ENCODE measurements at places on chromosomes 4 and X.
A peak's percentile ranks its signal among the peaks of the same experiment; 100 is the strongest.

- DNase-seq = no peak
These were observed 291.3 kb downstream of the GUCY2F start for GRCh38 chrX:109190542-109190941.

DNA sequence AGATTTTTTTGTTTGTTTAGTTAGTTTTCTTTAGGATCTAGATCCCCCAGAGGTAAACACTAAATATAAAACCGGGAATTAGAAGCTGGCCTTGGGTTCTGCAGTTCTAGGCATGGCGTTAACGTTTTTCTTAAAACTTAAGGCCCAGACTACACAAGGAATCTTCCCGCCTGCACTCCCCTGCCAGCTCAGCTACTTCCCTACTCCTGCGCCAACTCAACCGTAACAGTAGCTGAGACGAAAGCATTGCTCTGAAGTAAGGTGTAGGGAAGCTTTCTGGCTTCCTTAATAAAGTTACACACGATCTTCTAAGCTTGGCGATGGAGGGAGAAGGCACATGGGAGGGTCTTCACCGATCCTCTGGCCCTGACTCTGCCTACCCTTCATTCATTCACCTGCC lies 37.1 kb downstream of the CPE start:
- DNase-seq = no peak

- DNase-seq = no peak
These were observed 126.2 kb upstream of the NDP start for GRCh38 chrX:44099366-44099765.

GRCh38 chr4:89773805-89774204 lies 63.2 kb downstream of the SNCA start:
- no peak for DNase-seq

GRCh38 chrX:101550751-101551379 lies 518 bp downstream of the ARMCX1 start:
- no peak for DNase-seq

DNA sequence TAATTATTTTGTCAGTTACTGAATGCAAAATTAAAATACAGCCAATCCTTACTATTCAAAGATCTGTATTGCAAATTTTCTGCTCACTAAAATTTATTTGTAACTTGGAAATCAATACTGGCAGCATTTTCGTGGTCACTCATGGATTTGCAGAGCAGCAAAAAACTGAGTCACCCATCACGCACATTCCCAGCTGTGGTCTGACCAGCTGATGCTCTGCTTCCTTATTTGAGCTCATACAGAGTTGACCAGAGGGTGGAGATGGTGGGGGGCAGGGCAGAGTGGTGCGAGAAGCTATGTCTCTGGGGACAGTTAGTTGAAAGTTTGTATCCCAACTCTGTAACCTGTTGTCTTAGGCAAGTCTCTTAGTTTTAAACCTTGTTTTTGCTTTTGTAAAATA lies 214.8 kb downstream of the SPCS3 start:
- no peak for DNase-seq

DNA sequence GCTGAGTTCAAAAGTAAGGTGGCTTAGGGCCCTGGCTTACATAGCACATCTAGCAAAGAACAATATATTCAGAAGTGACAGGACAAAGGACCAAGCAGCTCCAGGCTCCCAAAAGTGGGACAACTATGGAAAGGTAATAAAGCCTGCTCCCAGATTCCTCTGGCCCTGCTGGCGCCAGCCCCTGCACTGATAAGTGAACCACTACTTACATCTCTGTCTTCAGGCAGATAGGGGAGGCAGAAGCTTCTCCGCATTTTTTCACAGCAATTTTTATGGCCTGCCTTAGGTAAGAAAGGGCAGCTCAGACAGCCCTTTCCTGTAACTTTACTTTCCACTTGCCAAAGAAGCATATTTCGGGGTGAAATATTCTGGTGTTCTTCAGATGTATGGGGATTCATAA lies 83.9 kb downstream of the MTNR1A start:
- DNase-seq = no peak

DNA sequence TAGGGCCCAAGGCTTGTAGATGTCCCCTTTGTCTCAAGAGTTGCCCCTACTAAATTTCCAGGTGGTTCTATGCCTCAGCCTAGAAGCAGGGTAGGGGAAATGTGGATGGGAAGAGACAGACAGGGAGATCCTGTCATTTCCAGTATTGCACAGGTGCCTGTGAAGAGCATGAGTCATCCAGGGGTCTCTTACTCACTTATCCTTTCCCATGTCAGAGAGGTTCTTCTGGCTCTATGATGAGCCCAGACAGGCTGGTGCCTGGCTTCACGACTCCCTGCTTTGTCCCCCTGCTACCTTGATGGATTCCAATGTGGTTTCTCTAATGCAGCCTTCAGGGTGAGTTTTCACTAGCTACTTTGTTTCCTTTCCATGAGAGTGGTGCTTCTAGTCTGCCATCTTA lies 35.2 kb upstream of the DDX60 start:
- no peak for DNase-seq

GRCh38 chrX:119004920-119005524 lies 30.6 kb downstream of the LONRF3 start:
- no peak for DNase-seq

DNA sequence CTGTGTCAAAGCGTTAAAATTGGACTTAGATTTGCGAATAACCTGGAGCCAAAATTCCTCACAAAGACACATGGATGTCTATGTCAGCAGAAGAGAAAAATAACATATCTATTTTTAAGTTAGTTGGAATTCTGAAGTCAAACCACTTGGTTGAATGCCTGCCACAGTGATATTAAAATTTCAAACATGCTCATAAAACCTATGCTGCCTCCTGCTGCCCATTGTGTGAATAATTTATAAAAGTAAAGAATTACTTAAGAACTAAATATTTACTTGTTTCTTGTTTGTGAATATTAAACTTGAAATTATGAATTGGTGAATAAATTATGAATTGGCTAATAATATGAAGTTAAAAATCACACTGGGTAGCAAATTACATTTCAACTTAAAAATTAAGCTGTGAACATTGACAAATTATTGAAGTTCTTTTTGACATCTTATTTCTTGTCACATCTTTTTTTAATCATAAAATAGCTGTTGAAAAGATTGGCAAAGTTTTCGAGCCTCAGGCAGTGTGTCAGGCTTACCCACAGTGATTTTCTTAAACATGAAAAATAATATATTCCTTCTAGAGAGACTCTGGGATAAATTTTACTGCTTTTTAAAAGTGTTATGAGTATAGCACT lies 35.4 kb downstream of the FABP2 start:
- DNase-seq = peak; percentile 38

GRCh38 chrX:2965965-2966364 lies 36.8 kb upstream of the ARSD start:
- no peak for DNase-seq

- no peak for DNase-seq
These were observed 107.9 kb downstream of the PTTG2 start for GRCh38 chr4:38068107-38068506.

DNA sequence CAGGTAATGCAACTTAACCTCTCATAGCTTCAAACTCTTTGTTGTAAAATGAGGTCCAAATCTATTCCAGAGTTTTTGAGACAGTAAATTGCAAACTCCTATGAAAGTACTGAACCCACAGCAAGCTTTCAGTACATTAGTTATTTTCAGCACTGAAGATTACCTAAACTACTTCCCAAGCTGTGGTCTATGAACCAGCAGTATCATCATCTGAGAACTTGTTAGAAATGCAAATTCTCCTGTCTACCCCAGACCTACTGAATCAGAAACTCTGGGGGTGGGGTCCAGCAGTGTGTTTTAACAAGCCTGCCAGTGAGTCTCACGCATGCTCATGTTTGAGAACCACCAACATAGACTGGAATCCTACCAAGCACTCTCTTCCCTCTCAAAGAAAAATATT lies 5.7 kb upstream of the CASP6 start:
- DNase-seq = no peak

- DNase-seq = no peak
These were observed 30.1 kb downstream of the ADGRA3 start for GRCh38 chr4:22485737-22486136.

DNA sequence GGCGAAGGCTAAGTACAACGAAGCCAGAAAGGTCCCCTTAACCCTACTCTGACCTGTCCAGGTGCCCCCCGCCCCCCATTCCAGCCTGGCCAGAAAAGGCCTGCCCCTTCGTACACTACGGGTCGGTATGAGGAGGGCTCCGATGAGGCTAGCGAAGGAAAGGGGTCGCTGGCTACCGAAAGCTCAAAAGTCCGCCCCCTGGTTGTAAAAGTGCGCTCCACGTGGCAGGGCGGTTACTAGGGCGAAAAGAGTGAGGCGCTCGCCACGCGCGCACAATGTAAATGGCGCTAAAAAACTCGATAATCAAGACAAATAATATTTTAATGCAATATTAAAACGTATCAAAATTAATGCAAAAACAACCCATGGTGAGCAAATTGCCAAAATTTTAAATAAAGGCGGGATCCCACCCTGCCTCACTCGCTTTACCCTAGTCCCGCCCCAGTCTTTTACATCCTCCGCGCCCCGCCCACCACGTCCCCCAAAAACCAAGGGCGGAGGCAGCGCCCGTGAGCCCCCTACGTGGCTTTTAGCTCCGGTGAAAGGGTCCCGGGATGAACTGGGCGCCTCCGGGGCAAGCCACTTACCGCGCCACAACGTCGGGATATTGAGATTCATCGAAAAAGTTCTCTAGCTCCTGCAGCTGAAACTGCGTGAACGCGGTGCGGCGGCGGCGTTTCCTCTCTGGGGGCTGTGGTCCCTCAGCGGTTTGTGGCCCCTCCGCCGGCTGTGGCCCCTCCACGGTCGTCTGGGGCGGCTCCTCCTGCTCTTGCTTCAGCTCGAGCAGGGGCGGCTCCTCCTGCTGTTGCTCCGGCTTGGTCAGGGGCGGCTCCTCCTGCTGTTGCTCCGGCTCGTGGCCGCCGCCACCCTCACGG lies 929 bp downstream of the ESX1 start:
- no peak for DNase-seq

- DNase-seq = no peak
These were observed 232.2 kb upstream of the IGFBP7 start for GRCh38 chr4:57342411-57342810.

DNA sequence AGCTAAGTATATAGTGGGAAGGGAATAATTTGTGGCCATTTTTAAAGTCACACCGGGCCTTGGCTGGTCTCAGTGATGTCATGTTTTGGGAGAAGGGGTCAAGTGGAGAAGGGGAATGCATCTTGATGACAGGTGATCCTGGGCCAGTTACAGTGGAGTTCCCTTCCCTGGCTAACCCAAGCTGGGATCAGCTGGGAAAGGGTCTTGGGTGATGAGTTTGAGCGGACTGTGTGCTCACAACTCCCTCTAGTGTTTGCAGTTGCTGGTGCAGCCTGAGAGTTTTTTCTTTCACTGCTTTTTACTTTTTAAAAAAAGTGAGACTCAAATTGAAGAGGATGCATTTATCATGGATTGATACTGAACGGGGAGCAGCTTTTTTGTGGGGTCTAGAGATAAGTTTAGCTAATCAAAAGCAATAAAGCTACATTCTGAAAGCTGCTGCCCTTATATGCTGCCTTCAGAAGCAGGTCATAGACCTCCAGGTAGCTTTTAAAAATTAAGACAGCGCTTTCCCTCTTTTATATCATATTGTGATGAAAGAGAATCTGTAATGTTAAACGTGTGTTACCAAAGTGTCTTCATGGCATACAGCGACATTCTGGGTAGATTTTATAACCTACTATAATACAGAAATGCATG lies 164.7 kb downstream of the DCLK2 start:
- no peak for DNase-seq

- DNase-seq = no peak
These were observed 20.5 kb downstream of the SEL1L3 start for GRCh38 chr4:25842229-25842845.

GRCh38 chrX:38804682-38805431 lies 3.6 kb downstream of the MID1IP1 start:
- no peak for DNase-seq

DNA sequence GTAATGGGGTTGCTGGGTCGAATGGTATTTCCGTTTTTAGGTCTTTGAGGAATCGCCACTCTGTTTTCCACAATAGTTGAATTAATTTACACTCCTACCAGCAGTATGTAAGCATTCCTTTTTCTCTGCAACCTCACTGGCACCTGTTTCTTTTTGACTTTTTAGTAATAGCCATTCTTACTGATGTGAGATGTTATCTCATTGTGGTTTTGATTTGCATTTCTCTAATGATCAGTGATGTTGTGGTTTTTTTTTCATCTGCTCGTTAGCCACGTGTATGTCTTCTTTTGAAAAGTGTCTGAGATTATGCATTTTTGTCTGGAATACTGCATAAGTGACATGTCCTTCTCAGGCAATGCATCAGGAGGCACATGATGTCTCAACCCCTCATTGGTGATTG lies 28.8 kb downstream of the REPS2 start:
- no peak for DNase-seq

DNA sequence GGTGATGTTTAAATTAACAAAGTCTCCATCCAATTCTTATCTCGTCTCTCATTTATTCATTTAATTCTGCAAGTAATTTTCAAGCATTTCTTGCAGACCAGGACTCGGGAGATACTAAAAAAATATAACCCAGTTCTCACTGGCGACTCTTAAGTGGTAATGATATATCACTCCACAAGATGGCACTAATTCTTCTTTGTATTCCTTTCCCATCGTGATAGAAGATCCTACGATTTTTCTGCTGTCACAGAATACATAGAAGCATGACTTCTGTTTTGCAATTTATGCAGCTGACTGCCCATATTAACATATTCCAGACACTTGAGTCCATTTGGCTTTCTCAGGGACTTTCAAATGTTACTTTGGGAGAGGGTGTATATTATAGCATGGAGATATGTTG lies 64.0 kb upstream of the FGF13 start:
- DNase-seq = no peak

DNA sequence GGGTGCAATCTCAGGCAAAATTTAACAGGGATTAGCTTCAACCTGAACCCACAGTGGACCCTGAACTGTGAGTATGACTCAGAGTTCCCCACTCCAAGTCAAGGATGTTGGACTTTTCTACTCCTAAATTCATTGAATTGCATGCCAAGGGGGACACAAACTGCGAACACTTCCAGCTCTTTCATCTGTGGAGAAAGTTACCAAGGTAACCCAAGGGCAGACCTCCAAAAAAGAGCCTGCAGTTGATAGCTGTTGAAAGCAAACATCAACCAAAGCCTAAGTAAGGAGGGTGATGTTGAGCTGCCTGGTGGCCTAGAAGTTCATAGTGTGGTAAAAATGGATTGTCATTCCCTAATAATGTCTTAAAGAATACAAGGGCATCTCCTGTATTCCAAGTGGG lies 1242.9 kb downstream of the C4orf33 start:
- no peak for DNase-seq

Data from LNCaP clone FGC (cell line).